ENCODE measurements at places on chromosomes 12 and 14.

DNA sequence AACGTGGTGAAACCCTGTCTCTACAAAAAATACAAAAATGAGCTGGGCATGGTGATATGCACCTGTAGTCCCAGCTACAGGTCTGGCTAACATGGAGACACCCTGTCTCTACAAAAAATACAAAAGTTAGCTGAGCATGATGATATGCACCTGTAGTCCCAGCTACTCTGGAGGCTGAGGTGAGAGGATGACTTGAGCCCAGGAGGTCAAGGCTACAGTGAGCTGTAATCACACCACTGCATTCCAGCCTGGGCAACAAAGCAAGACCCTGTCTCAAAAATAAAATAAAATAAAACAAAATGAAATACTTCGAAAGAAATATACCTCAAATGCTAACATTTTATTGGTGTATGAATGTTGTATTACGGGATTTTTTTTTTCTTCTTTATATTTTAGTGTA, 107.6 kb upstream of the EGLN3 start:
- H3K4me1 ChIP-seq = peaks cover 27% of the 10 kb centered on the region
- DNase-seq = no peak
- H3K27ac ChIP-seq = no peak overlapping the region
- H3K4me3 ChIP-seq = no peak overlapping the region

DNA sequence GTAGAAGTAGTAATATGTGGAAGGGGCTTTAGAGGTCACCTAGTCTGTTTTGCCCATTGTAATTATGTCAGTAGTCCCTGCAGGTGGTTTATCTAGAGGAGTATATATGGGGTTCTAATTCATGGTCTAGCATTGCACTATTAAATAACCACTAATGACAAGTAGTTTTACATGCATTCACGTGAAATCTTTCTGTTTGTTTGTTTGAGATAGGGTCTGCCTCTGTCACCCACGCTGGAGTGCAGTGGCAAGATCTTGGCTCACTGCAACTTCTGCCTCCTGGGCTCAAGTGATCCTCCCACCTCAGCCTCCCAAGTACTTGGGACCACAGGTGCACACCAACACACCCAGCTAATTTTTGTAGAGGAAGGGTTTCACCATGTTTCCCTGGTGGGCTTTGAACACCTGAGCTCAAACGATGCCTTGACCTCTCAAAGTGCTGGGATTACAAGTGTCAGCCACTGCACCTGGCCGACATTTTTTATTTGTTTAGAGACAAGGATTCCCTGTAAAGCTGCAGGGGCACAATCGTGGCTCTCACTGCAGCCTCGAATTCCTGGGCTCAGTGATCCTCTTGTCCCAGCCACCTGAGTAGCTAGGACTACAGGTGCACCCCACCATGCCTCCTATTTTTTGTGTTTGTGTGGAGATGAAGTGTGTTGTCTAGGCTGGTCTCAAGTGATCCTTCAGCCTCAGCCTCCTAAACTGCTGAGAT, 12.0 kb upstream of the PSEN1 start:
- H3K4me1 ChIP-seq = peaks cover 13% of the 10 kb centered on the region
- no peak overlapping the region for H3K4me3 ChIP-seq
- peaks cover 31% of the 10 kb centered on the region for H3K36me3 ChIP-seq
- H3K27me3 ChIP-seq = no peaks in the 10 kb centered on the region

- no peak for DNase-seq
- H3K4me3 ChIP-seq = no peak overlapping the region
- peaks cover 33% of the 10 kb centered on the region for H3K4me1 ChIP-seq
- H3K27me3 ChIP-seq = no peaks in the 10 kb centered on the region
- peak overlapping the region; percentile 86 for H3K27ac ChIP-seq
These were observed 4.3 kb downstream of the PSMD9 start for GRCh38 chr12:121892673-121893561.

DNA sequence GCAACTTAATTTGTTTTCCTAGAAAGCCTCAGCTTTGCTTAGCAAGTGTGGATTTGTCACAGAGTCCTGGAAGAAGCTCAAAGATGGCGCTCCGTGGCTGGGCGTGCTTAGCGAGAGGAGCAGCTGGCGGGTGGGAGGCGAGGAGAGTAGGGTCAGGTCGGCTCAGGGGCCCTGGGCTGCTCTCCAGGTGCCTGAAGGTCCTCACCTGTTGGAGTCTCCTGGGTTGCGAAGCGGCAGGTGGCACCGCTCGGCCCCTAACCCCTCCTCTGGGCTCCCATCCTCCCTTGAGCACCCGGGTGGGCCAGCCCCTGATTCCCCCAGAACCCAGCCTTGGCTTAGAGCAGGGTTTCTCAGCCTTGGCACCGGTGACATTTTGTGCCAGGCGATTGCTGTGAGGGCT, 25.1 kb downstream of the LRTM2 start:
- H3K36me3 ChIP-seq = no peaks in the 10 kb centered on the region
- H3K27ac ChIP-seq = no peak overlapping the region
- no peak overlapping the region for H3K4me3 ChIP-seq
- H3K27me3 ChIP-seq = peaks cover 49% of the 10 kb centered on the region
- DNase-seq = peak; percentile 66

GRCh38 chr12:101498252-101498651, 23.1 kb downstream of the SPIC start:
- no peak overlapping the region for H3K27ac ChIP-seq
- no peak for DNase-seq
- H3K36me3 ChIP-seq = no peaks in the 10 kb centered on the region
- no peaks in the 10 kb centered on the region for H3K4me1 ChIP-seq

DNA sequence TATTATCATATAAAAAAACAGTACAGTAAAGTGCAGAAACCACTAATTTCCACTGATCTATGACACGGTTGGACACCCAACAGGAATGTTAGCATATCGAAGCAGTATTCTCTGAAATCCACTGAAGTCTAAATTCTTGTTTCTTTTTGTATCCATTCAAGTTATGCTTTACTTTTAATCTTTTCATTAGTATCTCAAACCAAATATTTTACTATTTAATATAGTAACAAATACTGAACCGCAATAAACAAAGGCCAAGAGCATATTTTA, 41.1 kb downstream of the ATXN2 start:
- no peak overlapping the region for H3K27ac ChIP-seq
- no peaks in the 10 kb centered on the region for H3K27me3 ChIP-seq
- peaks cover 7% of the 10 kb centered on the region for H3K4me1 ChIP-seq
- H3K4me3 ChIP-seq = no peak overlapping the region
- DNase-seq = no peak
- H3K36me3 ChIP-seq = peaks cover 8% of the 10 kb centered on the region

GRCh38 chr14:55540847-55541773, 38.9 kb upstream of the KTN1 start:
- H3K4me1 ChIP-seq = peaks cover 7% of the 10 kb centered on the region
- H3K36me3 ChIP-seq = peaks cover 4% of the 10 kb centered on the region
- no peak for DNase-seq
- no peak overlapping the region for H3K27ac ChIP-seq

- H3K4me1 ChIP-seq = peaks cover 63% of the 10 kb centered on the region
- H3K4me3 ChIP-seq = peak overlapping the region; percentile 40
- DNase-seq = no peak
- no peak overlapping the region for H3K27ac ChIP-seq
- H3K36me3 ChIP-seq = no peaks in the 10 kb centered on the region
These were observed 6.1 kb downstream of the PELI2 start for GRCh38 chr14:56124327-56124726.

- no peaks in the 10 kb centered on the region for H3K27me3 ChIP-seq
- H3K4me1 ChIP-seq = peaks cover 3% of the 10 kb centered on the region
- no peaks in the 10 kb centered on the region for H3K36me3 ChIP-seq
- DNase-seq = no peak
These were observed 121.6 kb downstream of the GPHN start for GRCh38 chr14:66629499-66629898.

DNA sequence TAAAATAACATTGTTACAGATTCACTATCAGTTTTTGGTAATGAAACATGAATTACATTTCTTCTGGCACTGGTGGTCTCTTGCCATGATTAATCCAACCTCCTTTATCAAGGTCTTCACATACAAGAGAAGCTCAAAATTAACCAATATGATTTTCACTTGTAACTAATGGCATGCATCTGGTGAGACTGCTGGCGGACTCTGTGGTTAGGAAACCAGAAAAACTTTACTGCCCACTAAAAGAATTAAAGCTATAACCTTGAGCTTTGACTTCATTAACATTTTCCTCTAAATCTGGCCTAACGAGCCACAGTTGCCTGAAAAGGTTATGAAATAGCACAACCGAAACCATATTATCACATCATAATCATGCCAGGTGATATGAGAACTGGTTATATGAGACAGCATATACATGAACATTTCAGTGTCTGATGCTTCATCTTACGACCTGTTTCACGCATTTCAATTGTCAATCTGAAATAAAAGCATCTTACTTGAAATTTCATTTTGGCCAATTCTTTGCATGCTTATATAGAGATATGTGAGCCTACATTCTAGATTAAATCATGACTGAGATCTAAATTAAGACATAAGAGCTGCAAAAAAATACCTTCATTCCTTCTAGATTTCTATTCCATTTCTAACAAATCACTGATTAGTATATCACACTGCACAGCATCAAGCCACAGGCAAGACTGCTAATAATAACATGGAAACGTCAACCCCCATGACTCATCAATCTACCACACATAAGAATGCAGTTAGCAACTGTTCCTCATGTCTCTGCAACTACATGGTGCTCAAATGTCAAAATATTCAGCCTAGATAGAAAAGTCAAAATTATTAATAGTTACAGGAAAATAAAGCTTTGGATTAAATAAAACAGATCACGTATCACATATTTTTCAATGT, 89.3 kb downstream of the OSBPL8 start:
- H3K27me3 ChIP-seq = no peaks in the 10 kb centered on the region
- no peak overlapping the region for H3K4me3 ChIP-seq
- no peak overlapping the region for H3K27ac ChIP-seq
- H3K36me3 ChIP-seq = peaks cover 7% of the 10 kb centered on the region
- H3K4me1 ChIP-seq = peaks cover 3% of the 10 kb centered on the region

DNA sequence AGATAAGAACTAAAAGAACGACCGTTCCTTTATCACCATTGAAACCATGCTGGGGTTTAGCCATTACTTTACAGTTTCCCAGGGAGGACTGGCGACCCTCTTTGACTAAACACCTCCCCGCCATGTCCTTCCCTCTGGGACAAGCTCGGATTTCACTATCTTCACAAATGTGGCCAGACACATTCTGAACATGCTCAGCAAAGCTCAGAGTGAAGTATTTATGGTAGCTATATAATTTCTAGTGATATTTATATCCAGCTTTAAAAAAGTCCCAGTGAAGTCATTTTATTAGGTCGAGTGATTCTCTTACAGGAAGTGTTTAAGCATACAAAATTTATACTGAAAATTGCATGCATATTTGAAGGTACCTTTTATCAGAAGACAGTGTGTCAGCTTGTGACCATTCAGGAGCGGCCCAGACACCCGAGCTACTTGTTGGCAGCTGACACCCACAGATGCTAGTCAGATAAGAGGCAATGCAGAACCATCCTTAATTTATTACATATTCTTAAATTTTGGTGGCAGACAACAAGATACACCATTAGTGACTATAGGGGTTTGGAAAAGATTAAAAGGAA, 36.8 kb downstream of the NIN start:
- H3K4me3 ChIP-seq = no peak overlapping the region
- H3K27ac ChIP-seq = no peak overlapping the region
- peaks cover 51% of the 10 kb centered on the region for H3K4me1 ChIP-seq
- DNase-seq = no peak
- peaks cover 34% of the 10 kb centered on the region for H3K36me3 ChIP-seq

- no peaks in the 10 kb centered on the region for H3K36me3 ChIP-seq
- H3K4me3 ChIP-seq = peak overlapping the region; percentile 39
- no peak for DNase-seq
These were observed 3.6 kb upstream of the SLC7A8 start for GRCh38 chr14:23186913-23187654.
